Iris pigment epithelial cell (primary cell): ENCODE measurements at places on chromosomes 5 and 9.

DNA sequence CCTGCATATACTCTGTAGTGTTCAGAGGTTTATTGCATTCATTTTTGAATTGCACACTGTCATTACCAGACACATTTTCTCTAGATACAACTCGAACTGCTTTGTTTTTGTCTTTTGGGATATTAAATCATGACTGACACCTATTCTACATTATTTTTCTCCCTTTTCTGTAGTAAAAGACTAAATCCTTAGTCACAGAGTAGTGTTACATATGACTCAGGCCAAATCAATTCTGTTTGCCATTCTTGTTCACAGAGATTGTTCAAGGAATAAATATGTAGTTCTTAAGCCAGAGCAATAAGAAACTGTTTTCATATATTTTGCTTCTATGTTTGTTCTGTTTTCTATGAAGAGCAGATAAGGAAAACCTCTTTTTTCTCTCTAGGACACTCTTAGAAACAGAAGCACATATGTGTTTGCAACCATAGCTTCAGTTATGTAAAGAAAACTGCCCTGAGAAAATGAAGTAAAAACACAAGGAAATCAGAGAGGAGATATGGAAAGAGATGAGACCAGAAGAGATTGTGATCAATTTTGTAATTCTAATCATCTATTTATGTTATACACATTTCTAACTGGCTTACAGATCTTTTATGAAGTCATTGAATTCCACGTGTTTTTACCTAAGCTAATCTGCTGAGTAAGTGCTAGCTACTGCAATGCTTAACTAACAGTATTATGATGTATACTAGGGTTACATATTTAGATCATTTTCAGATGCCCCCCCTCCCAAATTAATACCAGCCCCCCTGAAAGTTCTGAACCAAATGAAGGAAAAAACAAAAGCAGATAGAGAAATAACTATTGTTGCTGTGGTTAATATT, 1995.6 kb upstream of the CDH6 start:
- peak; percentile 17 for DNase-seq

DNA sequence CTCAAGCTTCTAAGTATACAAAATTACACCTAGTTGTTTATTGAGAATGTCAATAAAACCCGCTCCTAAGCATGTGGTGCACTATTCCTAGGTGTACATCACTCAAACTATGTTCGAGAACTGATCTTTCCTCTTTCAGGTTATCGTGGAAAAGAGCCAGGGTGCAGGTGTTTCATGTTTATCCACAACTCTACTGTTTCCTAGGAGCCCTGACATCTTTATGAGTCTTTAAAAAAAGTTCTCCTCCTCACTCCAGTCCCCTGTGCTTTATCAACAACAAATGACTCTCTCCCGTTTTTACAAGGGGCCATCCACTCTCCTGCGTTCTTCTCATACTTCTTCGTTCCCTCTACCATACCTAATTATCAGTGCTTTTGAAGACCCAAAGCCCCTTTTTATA, 78.8 kb upstream of the NFIL3 start:
- no peak for DNase-seq

GRCh38 chr5:172892713-172893112, 58.7 kb downstream of the ERGIC1 start:
- DNase-seq: no peak

- peak; percentile 86 for DNase-seq
These were observed 603.0 kb downstream of the BNC2 start for GRCh38 chr9:16267281-16268066.

GRCh38 chr5:143151056-143151700, 252.3 kb downstream of the NR3C1 start:
- DNase-seq: no peak

DNA sequence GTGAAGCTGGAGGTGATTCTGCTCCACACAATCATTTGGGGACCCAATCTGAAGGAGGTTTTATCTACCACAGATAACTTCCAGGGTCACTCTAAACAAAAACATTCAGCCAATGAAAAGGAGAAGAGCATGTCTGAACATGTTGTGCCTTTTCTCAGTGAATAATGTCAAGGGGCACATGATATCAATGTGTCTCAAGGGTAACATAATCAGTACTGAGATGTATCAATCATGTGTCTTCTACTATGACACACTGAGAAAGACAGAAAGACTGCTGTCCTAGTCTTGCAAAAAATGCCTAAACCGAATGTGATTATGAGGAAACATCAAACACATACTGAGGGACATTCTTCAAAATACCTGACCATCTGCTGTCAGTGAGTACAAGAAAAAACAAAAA, 25.4 kb upstream of the RASA1 start:
- no peak for DNase-seq

DNA sequence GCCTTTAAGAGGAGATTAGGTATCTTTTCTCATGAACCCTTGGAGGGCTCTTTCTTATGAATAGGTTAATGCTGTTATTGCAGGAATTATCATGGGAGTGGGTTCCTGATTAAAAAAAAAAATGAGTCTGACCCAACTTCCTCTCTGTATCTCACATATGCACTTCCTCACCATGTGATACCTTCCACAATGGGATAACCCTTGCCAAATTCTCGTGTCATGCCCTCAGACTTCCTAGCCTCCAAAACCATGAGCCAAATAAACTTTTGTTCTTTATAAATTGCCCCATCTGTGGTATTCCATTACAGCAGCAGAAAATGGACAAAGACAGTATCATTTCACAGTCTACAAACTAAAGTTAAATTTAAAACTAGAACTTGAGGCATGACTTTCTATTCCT, 1.0 kb downstream of the OR1B1 start:
- no peak for DNase-seq

DNA sequence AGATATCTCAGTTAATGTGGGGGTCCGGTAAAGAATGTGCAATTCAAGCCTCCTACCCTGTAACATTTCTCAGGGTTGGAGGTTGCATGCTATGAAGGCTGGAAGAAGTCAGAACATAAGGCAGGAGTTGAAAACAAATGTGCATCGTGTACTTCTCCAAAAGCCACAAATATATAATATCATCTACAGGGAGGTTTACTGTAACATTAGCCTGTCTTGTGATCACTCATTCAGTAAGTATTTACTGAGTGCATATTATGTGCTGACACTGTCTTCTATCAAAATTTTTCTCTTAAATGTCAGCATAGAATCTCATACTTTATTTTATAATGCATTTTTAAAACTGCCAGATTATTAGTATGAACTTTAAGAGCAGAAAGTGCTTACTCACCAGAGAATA, 105.6 kb upstream of the ZNF366 start:
- peak; percentile 62 for DNase-seq

- no peak for DNase-seq
These were observed 39.1 kb downstream of the TPD52L3 start for GRCh38 chr9:6367128-6367890.

DNA sequence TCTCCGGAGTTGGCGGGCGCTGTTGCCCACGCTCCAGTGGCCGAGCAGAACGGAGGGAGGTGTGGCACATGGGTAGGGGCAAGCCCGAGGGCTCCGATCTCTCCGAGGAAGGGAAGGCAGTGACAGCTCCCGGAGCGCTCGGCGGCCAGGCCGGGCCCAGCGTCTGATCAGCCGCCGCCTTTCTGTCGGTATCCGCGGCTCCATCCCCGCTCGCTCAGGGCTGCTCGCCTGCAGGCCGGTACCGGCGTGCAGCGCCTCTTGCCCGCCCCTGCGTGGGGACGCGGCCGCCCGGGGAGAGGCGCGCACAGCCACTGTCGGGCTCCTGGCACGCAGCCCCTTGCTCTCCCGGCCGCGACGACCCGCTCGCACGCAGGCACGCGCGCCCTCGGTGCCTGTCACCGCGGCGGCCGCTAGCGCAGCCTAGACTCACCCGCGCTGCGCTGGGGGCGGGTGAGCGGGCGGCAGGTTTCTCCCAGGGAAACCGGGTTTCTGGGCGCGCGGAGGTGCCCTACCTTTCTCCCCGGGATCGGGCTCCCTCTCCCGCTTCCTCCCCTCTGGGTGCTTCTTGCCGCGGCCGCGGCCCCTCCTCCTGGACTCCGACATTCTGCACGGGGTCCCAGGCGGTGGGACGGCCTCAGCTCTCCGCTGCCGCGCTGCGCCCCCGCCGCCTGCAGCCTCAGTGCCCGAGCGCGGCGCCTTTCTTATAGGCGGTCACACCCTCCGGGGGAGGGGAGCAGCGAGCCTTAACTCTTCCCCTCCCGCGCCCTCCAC, 108.4 kb downstream of the PSD2 start:
- DNase-seq: no peak

DNA sequence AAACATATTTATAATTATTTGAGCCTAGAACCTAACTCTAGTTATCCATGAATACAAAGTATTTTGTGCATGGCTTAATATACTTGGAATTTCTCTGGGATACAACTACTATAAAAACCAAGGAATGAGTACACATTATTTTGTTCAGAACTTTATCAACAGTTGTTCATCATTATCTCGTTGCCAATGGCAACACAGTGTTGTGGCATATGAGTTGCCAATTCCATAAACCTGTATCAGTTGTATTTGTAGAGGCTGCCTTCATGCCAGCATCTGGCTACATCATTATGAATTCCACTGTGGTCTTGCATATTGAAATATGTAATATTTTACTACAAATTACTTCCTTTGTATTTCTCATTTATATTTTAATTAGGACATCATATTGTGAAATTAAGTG, 250.4 kb downstream of the FSTL4 start:
- no peak for DNase-seq

- no peak for DNase-seq
These were observed 266.4 kb downstream of the ZNF608 start for GRCh38 chr5:124480022-124480421.

DNA sequence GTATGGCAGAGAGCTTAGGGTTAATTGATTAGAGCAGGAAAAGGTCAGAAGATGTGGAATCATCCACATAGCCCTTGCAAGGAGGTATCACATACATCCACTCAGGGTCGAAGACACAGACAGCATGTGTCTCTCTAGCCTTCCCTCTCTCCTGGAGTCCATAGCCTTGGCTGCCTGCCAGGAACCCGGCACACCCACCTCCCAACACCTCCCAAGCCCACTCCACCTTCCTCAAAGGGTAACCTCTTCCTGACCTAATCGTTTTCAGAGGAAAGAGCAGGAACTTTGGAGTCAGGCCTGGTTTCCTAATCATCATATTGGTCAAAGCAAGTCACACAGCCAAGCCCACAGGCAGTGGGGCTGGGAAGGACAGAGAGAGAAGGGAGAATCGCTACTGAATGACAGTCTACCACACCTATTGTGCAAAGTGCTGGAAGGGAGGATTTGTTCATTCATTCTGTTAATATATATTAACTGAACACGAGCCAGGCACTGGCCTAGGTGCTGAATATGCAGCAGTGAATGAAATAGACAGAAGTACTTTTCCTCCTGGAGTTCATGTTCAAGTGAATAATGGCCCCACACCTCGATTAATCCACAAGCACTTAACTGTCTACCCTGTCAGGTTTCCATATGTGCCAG, 107.8 kb downstream of the KCNIP1 start:
- peak; percentile 33 for DNase-seq

DNA sequence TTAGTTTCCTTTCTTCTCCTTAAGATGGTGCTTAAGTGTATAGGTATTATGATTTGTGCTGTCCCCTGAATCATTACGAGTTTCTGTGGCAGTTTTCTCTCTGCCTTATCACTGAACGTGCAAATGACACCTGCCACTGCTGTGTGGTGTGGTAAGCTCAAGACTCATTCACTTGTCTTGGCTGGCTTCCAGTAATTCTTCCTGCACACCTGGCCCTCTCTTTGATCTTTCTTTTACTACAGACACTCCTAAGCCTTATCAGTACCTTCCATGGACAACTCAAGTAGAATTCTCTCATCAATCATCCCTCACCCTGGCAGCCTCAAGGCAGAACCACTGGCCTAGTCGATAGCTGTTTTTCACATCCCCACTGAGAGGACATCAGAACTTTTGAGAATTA, 82.6 kb upstream of the ADAMTS19 start:
- no peak for DNase-seq

DNA sequence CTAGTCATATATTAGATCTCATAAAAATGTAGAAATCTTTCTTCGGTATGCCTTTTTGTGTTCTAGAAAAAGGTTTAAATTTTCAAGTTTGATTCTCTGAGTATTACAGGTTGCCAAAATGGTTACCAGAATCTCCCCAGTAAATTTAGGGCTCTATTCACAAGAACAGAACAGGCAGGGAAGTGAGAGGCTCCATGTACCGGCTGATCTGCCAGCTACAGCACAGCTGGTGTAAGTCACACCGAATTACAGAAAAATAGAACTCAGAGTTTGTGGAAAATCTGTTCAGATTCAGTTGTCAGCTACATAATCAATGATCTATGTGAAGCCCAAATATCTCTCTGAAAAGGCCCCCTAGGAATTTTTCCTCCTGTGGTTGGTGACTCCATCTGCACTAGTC, 10.5 kb downstream of the FAM81B start:
- DNase-seq: no peak

GRCh38 chr5:164336276-164336675, 830.9 kb downstream of the MAT2B start:
- DNase-seq: no peak

GRCh38 chr9:27442464-27442863, 81.6 kb upstream of the IFNK start:
- DNase-seq: no peak

- peak; percentile 29 for DNase-seq
These were observed 244.3 kb upstream of the WWC1 start for GRCh38 chr5:168047043-168047668.

DNA sequence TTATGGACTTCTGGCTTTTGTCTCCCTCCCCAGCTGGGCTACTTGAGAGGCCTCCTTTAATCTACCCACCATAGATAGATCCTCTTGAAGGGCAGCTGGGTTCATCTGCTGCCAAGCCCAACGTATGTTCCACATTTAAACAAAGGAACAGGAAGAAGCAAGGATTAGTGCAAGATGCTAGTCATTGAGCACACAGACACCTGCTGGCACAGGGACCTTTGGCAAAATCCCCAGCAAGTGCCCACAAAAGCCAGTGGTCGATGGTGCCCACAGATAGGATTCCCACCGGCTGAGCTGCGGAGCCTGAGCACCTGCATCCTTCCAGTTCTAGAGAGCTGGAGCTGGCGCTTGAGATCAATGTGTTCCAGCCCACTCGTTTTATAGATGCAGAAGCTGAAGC, 57.7 kb upstream of the SHB start:
- no peak for DNase-seq

GRCh38 chr9:112091810-112092209, 83.3 kb downstream of the SUSD1 start:
- peak; percentile 45 for DNase-seq

DNA sequence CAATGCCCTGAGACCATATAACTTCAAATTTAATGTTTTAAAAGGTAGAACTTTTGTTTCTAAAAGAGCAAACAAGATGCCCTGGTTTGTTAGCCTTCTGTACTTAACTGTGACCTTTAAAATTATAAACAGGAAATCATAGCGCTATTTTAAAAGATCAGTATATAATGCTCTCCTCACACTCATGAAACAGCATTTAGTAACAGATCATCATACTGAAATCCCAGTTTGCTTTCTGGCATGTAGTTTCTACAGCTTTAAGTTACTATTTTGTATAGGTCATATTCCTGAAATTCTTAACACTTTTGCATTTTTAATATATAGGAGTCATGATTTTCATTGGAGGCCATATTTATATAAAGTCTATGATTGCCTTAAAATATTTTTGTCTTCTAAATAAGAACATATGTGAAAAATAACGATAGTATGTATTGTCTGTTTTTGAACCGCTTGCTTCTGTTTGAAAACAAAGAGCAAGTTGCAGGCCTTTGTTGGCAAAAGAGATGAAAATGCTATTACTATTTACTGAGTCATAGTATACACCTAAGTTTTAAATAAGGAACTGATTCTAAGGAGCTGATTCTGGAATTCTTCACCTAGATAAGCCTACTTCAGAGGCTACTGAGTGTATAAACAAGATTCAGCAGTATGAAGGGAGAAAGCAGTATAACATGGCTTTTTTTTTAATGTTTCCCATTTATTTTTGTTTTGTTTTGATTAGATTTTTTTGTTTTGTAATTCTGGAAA, 20.5 kb downstream of the SRFBP1 start:
- peak; percentile 38 for DNase-seq

- DNase-seq: peak; percentile 28
These were observed 8.8 kb downstream of the FAM13B start for GRCh38 chr5:138024117-138024516.
